Activated CD4-positive, alpha-beta T cell treated with anti-CD3 and anti-CD28 coated beads for 36 hours (primary cell): ENCODE measurements at places on chromosomes 5 and 9. TPM values are rescaled to one million over a fixed set of nuclear protein-coding genes. Genes with fewer than 3 reads are reported as not detected.
A peak's percentile ranks its signal among the peaks of the same experiment; 100 is the strongest.

DNA sequence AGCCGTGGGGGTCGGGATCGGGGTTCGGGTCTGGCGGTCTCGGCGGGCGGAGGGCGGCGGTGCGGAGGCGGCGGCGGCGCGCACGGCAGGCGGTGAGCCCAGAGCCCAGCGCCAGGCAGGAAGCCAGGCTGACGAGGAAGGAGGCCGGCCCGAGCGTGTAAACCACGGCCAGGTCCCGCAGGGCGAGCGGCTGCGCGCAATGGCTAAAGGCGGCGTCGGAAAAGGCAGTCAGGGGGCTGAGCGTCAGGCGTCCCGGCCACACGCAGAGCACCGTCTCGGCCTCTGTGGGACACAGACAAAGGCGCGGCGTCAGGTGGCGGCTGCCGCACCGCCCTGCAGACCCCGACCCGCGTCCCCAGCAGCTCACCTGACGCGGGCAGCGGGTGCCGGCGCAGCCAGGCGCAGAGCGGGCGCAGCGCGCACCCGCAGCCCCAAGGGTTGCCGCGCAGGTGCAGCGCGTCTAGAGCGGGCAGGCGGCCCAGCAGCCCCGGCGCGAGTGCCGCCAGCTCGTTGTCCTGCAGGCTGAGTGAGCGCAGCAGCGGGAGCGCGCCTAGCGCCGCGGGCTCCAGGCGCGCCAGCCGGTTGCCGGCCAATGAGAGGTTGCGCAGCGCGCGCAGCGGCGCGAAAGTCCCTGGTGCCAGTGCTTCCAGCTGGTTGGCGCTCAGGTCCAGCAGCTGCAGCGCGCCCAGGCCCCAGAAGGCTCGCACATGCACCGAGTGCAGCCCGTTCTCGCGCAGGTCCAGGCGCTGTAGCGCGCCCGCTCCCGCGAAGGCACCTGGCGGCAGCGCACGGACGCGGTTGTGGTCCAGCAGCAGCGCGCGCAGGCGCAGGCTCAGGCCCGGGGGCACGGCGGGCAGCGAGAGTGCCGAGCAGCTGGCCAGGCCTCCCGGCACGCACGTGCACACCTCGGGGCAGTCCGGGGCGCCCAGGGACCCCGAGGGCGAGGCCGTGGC is 671 bp downstream of the LRRC26 start:
- peak; percentile 39 for DNase-seq

DNA sequence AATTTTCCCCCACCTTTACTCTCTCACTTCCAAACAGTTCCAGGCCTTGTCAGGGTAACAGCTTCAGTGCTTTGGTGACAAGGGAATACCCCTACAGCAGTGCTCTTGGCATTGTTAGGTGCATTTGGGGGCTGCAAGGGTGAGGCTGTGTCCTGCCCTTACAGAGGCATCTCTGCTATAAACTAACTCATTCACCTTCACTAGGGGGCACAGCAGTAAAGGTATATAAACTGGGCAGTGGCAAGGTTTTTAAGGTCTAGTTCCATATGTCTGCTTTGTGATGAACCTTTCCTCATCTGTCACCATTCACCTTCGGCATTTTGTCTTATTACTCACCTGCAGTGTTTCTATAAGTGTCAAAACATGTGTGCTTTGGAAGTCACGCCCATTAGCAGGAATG is 79.1 kb upstream of the GPR151 start:
- no peak for DNase-seq

GRCh38 chr5:65924366-65925043 is 1.9 kb upstream of the ERBIN start:
- DNase-seq: no peak

DNA sequence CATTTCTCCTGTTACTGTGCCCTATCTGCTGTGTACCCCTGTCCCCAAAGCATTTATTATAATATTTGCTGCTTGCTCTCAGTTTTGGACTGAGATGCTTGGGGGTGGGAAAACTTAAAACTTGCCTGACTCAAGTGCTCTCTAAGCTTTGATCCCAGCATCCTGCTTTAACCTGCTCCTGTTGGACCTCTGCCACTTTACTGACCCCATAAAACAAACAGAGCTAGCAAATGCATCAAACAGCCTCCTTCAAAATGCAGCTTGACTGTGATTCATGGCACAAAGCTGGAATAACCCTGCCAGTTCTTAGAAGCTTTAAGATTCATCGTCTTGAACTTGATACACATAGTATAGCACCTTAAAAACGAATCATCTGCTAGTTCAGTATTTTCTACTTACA is 212.5 kb downstream of the DEPDC1B start:
- no peak for DNase-seq

DNA sequence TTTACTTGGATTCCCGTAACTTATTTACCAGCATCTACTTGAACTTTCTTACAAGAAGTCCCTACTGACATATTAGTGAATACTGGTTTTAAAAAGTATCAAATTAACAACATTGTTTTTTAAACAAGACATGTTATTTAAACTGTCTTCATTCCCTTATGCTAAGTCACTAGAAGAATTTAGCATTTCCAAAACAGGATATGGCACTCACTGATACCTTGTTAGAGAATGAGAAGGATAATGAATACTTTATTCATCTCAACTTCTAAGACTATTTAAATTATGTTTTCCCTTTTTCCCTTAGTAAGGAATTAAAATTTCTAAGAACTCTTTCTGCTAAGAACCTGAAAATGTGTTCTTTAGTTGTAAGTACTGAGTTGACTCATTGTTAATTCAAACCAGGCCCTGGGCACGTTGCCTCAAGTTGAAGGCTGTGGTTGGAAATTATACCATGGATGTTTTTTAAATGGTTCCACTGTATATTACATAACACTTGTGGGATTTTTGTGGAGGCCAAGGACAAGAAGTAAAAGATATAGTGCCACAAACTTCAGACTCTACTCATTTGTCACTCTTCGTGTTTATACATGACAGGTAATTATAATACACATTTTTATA is 219.0 kb upstream of the EDIL3 start:
- no peak for DNase-seq

- DNase-seq: no peak
Measured at GRCh38 chr5:102910240-102911226, 155.4 kb downstream of the PAM start.

DNA sequence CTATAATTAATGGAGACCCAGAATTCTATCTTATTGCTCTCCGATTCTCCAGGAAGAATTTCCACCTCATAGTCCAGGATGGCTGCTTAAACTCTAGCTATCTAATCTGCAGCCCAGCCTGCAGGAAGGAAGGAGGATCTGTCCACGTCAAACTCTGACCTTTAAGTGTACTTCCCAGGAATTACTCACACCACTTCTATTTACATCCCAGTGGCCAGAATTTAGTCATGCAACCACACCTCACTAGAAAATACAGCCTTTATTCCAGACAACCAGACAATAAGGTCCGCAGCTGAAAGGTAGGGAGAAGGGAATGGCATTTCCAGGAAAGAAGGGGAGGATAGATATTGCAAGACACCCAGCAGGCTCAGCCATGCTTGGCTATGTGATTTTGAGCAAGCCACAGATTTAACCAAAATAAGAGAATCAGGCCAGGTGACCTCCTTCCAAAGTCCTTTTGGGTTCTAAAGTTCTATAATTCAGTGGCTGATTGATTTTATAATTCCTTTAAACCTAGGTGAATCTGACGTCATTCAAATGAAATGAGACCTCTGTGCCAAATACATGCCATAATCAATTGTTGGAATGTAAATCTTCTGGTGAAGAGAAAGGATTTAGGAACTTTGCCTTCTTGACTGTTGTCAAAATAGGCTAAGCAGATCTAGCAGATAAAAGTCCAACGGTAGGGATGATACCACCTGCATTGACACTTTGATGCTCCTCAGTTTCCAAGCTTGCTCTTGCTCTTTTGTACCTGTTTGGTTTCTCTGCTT is 3.7 kb upstream of the DENND1A start:
- no peak for DNase-seq

DNA sequence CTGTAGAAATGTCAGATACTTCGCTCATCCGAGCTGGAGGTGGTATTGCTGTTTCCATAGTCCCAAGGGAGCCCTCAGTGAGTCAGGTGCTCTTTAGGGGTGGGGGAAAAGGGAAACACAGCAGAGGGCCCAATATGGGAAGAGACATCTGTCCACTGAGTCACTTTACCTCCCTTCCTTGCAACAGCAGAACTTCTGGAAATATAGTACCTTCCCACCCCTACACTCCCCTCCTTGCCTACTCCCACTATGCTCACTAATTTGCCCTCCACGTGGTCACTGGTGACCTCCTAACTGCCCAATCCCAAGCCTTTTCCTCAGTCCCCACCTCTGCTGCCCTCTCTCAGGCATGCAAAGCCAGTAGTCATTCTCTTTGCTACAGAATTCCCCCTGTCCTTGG is 1.9 kb downstream of the HK3 start:
- no peak for DNase-seq

- DNase-seq: no peak
Measured at GRCh38 chr9:116504893-116505480, 182.1 kb upstream of the TRIM32 start.

DNA sequence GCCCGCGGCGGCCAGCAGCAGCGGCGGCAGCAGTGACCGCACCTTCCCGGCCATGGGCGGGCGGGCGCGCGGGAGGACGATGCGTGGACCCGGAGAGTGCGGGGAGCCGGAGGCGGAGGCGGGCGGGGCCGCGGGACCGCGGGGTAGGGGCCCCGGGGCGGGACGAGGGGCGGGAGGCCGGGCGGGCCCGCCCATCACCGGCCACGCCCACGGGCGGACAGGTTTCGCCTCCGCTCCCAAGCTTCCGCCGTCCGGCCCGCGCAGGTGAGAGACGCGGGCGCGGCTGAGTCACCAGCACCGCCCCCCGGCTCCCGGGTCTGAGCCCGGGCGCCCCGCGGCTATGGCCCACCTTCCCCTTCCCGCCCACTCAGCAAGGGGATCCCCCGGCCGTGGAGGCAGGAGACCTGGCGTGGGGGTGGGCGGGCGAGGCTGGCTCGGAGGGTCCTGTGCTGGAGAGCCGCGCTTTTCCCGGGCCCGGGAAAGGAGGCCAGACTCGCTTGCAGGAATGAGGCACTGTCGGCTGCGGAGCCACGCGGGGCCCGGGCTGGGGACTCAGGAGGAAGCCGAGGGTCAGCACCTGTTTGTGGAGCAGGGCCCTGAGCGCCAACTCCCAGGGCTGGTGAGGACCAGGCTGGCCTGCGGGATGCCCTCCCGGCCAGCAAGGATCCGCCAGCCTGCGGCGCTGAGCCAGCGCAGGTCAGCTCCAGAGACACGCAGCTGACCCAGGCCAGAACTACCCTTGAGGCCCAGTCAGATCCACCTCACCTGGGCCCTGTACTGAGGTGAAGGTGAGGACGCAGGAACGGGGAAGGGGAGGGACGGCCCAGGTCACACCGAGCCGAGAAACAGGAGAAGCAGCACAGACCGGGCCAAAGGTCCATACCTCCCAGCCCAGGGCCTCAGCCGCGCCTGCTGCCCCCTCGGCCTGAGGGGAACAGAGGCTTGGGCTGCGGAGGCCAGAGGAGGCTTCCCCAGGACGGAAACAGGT is at the start of gene ENTPD2:
TSS of gene ENTPD2 (minus strand) at position 118 of the 988 bp plus-strand sequence. CDS start at position 54, 64 bp downstream.
- peak; percentile 65 for DNase-seq

GRCh38 chr5:56412601-56413379 is 179.7 kb upstream of the ANKRD55 start:
- DNase-seq: peak; percentile 59

DNA sequence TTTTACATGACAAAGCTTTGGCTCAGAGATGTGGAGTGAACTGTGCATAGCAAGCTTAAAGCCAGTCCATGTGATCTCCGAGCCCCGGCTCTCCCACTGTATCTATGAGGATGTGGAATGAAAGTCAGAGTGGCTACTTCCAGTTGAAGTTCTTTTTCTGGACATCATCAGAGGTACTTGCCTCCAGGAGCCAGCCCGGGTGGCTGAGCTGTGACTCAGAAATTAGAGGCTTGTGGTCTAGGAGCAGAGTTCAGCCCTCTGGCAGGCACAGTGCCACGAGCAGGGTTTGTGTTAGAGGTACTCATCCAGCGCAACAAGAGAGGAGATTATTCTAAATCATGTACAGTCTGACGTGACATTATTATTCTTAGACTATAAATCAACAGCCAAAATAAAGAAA is 322.5 kb downstream of the CDK5RAP2 start:
- no peak for DNase-seq

GRCh38 chr9:126548312-126548711 is 65.4 kb upstream of the LMX1B start:
- DNase-seq: no peak

DNA sequence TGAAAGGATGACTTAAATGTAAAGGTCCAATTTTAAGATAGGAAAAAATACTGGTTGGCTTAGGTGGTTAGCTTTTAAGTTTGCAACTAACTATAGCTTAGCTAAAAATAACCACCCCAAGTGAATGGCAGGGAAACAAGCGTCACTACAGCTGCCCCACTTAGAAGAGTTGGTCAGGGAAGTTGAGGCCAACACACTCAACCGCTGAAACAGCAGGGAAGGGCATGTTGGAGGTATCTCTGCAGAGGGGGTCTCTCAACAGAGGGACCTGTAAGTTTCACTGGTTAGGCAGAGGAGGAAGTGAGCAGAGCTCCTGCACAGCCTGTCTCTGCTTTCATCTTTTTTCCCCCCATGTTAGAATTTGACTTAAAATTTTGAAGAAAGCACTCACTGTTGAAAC is 75.3 kb downstream of the LHFPL2 start:
- no peak for DNase-seq

Gene PAPPA
- total RNA-seq: not detected

Gene PBX3
- 11.4 TPM for total RNA-seq

Gene NTNG2
- 2.0 TPM for total RNA-seq

Gene CD274
- 30.1 TPM for total RNA-seq

Gene FBP1
- 0.39 TPM for total RNA-seq

Gene SH3RF2
- total RNA-seq: 0.63 TPM

Gene TRIM41
- 30.7 TPM for total RNA-seq

Gene QRFP
- total RNA-seq: not detected

Gene GDF9
- total RNA-seq: 0.69 TPM

Gene SLC4A9
- total RNA-seq: 0.21 TPM

Gene IRGM
- total RNA-seq: 2.3 TPM

Gene MEGF10
- not detected for total RNA-seq
